ENCODE measurements at places on chromosomes 11 and 22. TPM values are rescaled to one million over a fixed set of nuclear protein-coding genes. Genes with fewer than 3 reads are reported as not detected.

Gene DEUP1
- not detected for total RNA-seq

Gene ANO1
- total RNA-seq: 2.3 TPM

Gene MUC6
- 0.49 TPM for total RNA-seq

Gene OR51B2
- not detected for total RNA-seq

GRCh38 chr11:35173011-35173511, 34.1 kb downstream of the CD44 start:
- H3K27me3 ChIP-seq: no peaks in the 10 kb centered on the region
- H3K4me1 ChIP-seq: peaks cover 95% of the 10 kb centered on the region
- H3K36me3 ChIP-seq: peaks cover 23% of the 10 kb centered on the region
- H3K27ac ChIP-seq: peak overlapping the region; percentile 99
- DNase-seq: no peak
- H3K4me3 ChIP-seq: no peak overlapping the region

GRCh38 chr22:45483918-45484499, 18.7 kb upstream of the FBLN1 start:
- peak overlapping the region; percentile 29 for H3K27ac ChIP-seq
- H3K4me1 ChIP-seq: no peaks in the 10 kb centered on the region
- no peak for DNase-seq
- no peak overlapping the region for H3K4me3 ChIP-seq
- no peaks in the 10 kb centered on the region for H3K36me3 ChIP-seq

GRCh38 chr22:39665229-39665628, 94.7 kb downstream of the CACNA1I start:
- no peak overlapping the region for H3K27ac ChIP-seq
- H3K36me3 ChIP-seq: no peaks in the 10 kb centered on the region
- DNase-seq: no peak
- no peak overlapping the region for H3K4me3 ChIP-seq

GRCh38 chr11:106447631-106448191, 370.2 kb downstream of the AASDHPPT start:
- no peaks in the 10 kb centered on the region for H3K4me1 ChIP-seq
- no peak overlapping the region for H3K4me3 ChIP-seq
- H3K27ac ChIP-seq: peak overlapping the region; percentile 24
- H3K27me3 ChIP-seq: no peaks in the 10 kb centered on the region
- no peaks in the 10 kb centered on the region for H3K36me3 ChIP-seq
- DNase-seq: no peak

DNA sequence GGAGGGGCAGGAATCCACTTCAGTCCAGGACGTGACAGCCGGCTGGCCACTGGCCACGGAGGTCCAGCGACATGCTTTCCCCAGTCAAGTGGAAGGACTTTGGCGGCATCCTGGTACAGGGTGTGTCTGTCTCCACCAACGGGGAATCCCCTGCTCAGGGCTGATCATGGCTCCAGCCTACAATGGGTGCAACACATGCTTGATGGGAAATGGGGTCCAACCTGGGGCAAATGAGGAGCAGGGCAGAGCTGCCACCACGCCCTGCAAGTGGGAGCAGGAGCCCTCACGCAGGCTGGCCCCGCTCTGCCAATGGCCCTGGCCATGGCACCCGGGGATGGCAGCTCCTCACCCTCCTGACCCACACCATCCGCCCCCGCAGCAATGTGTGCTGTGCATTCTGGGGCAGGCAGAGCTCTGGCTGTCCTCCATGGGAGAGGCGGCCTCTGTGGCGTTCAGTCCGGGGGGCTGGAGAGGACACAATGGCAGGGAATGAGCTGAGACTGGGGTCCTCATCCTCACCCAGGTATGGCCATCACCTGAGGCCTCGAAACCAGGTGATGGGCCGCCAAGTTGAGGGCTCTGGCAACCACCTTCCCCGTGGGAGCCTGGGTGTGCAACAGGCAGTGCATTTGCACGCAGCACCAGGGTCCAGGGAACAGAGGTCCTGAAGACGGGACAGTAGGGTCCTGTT, 5.8 kb upstream of the SEPTIN5 start:
- no peak overlapping the region for H3K27ac ChIP-seq
- no peaks in the 10 kb centered on the region for H3K4me1 ChIP-seq
- no peak overlapping the region for H3K4me3 ChIP-seq
- no peak for DNase-seq
- H3K27me3 ChIP-seq: no peaks in the 10 kb centered on the region

DNA sequence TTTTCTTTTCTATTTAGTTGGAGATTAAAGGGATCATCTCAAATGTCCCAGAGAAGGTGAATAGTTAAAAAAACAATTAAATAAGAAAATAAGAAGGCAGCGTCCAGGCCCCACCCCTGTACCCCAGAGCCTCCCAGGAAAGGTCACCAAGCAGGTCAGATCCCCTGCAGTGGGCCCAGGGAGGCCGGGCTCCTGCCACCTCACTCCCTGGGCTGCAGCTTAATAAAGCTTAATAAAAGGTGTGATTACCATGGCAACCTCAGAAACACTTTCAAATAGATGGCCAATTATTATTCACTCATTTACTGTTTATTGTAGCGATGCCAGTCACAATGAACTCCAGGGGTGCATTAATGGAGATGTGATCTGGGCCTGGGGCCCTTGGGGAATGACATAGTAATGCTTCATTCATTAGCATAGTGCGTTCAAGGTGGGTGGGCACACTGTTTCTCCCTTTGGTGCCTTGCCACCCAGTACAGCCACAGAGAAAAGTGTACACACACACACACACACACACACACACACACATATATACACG, 386.2 kb downstream of the CADM1 start:
- no peak overlapping the region for H3K4me3 ChIP-seq
- H3K4me1 ChIP-seq: no peaks in the 10 kb centered on the region
- DNase-seq: no peak
- H3K27me3 ChIP-seq: no peaks in the 10 kb centered on the region
- no peaks in the 10 kb centered on the region for H3K36me3 ChIP-seq

GRCh38 chr22:50175921-50176849, 5.7 kb downstream of the PANX2 start:
- no peak for DNase-seq
- no peaks in the 10 kb centered on the region for H3K36me3 ChIP-seq
- no peak overlapping the region for H3K27ac ChIP-seq
